Naive thymus-derived CD4-positive, alpha-beta T cell (primary cell): ENCODE measurements at places on chromosomes 3 and 15.

DNA sequence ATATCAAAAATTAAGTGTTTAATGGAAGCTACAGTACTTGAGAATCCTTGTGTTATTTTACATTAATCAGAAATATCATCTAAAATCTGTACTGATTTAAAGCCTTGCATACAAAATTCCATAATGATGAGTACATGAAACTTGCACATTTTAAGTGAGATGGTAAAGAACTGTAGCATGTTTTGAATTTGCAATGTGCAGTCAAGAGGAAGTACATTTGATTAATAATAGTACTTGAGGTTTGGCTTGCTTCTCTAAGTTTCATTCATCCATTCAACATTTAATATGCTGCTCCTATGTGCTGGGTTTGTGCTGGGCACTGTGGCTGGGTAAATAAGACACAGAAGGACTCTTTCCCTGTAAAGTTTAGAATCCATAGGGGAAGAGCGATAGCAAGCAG lies 332.3 kb downstream of the CNTN3 start:
- no peak overlapping the region for H3K27ac ChIP-seq
- H3K4me1 ChIP-seq: no peaks in the 10 kb centered on the region
- H3K36me3 ChIP-seq: no peaks in the 10 kb centered on the region

DNA sequence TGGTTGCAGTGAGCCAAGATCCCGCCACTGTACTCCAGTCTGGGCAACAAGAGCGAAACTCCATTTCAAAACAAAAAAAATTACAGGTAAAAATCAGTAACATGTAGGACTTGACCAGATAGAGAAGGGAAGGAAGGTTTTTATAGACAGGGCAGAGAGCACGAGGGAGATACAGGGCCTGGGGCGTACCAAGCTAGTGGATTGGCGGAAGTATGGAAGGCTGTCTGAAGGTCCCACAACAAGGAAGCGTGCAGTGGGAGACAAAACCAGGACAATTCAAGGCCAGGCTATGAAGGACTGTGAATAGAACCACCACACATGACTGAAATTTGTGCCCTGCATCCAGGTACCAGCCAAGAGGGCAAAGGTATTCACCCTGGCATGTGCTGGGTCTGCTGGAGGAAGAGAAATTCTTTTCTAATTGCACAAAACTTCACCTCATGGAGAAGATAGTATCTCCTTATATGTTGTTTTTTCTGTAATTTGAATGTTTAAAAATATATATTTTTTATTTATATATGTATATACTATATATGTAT lies 33.0 kb upstream of the BCL2A1 start:
- no peaks in the 10 kb centered on the region for H3K27me3 ChIP-seq
- no peak overlapping the region for H3K27ac ChIP-seq
- no peak overlapping the region for H3K4me3 ChIP-seq

DNA sequence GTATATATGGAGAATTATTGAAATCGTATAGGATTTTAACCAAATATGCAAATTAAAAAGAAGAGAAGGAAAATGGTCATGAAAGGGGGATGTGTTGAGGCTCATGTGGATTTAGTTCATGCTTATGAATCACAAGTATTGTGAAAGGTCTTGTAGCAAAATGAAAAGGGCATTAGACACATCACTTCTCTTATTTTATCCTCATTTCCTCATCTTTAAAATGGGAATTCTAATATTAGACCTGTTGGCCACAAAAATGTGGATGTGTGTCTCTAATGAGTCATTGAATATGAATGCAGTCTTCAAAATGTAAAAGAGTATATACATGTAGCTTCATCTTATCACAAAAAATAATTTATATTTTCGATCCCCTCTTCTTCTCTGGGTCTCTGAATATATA lies 14.9 kb upstream of the ALCAM start:
- no peaks in the 10 kb centered on the region for H3K4me1 ChIP-seq
- H3K27ac ChIP-seq: no peak overlapping the region
- DNase-seq: no peak
- no peaks in the 10 kb centered on the region for H3K27me3 ChIP-seq

- peak overlapping the region; percentile 1 for H3K27ac ChIP-seq
- H3K27me3 ChIP-seq: no peaks in the 10 kb centered on the region
- DNase-seq: no peak
- peaks cover 8% of the 10 kb centered on the region for H3K36me3 ChIP-seq
- H3K4me3 ChIP-seq: no peak overlapping the region
Observed at GRCh38 chr3:101591071-101591470, 17.1 kb downstream of the PCNP start.

GRCh38 chr15:97567411-97567810 lies 393.1 kb upstream of the ARRDC4 start:
- H3K4me3 ChIP-seq: no peak overlapping the region
- H3K4me1 ChIP-seq: no peaks in the 10 kb centered on the region
- no peak overlapping the region for H3K27ac ChIP-seq
- no peak for DNase-seq

DNA sequence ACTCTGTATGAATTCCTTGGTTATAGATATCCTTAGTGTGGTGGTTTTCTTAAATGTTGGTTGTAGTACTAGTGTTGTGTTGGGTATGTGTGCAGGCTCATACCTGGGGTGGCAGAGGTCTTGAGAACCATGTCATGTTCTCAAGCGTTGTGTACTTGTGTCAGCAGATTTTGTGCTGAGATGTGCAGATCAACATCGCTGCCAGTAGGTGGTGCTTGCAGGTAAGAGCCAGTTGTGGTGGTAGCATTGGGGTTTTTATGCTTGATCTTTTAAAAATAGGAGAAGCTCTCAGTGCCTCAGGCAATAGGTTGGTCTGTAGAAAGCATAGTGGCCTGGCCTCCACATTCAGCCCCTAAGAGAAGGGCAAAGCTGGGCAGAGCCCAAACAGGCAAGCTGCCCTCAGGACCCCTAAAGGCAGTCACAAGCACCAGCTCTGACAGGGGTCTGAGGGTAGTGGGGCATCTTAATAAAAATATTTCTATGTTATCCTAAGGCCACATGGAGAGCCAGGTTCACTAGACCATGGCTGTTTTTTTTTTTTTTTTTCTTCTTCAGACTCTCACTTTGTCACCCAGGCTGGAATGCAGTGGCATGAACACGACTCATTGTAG lies 164.0 kb downstream of the IL20RB start:
- no peaks in the 10 kb centered on the region for H3K4me1 ChIP-seq
- DNase-seq: no peak
- no peaks in the 10 kb centered on the region for H3K36me3 ChIP-seq
- H3K4me3 ChIP-seq: no peak overlapping the region
- no peak overlapping the region for H3K27ac ChIP-seq

DNA sequence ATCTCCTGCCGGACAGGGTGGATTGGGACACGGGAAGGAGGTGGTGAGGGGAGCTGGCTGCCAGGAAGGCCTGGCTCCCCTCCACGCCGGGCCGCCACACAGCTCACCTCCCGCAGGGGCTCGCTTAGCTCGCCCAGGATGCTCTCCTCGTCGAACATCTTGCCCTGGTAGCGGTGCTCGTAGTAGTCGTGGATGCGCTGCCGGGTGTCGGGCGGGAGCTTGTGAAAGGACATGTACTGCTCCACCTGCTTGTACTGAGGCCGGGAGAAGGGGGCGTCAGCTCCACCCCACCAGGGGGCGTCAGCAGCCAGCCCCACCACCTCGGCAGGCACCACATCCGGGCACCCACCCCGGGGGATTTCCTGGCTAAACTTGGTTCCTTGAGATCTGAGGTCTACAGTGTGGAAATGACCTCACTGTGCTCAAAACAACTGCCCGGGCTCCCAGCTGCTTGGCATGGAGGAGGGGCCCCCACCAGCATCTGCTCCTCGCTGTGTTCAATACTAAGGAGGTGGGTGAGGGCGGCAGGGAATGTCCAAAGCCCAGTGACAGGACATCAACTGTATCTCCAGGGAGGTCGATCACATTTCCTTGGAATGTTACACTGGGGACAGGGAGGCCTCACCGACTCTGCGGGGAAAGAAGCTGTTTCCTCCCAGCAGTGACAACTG lies 43.4 kb downstream of the HCN4 start:
- H3K36me3 ChIP-seq: no peaks in the 10 kb centered on the region
- DNase-seq: no peak
- no peak overlapping the region for H3K27ac ChIP-seq
- H3K27me3 ChIP-seq: no peaks in the 10 kb centered on the region

- H3K4me1 ChIP-seq: no peaks in the 10 kb centered on the region
- no peaks in the 10 kb centered on the region for H3K27me3 ChIP-seq
- H3K4me3 ChIP-seq: no peak overlapping the region
- H3K36me3 ChIP-seq: no peaks in the 10 kb centered on the region
Observed at GRCh38 chr15:60328852-60329443, 68.8 kb downstream of the ANXA2 start.

GRCh38 chr15:69421498-69421897 lies 7.3 kb downstream of the KIF23 start:
- H3K27ac ChIP-seq: no peak overlapping the region
- no peak for DNase-seq
- no peaks in the 10 kb centered on the region for H3K4me1 ChIP-seq
- H3K27me3 ChIP-seq: no peaks in the 10 kb centered on the region
- no peak overlapping the region for H3K4me3 ChIP-seq

DNA sequence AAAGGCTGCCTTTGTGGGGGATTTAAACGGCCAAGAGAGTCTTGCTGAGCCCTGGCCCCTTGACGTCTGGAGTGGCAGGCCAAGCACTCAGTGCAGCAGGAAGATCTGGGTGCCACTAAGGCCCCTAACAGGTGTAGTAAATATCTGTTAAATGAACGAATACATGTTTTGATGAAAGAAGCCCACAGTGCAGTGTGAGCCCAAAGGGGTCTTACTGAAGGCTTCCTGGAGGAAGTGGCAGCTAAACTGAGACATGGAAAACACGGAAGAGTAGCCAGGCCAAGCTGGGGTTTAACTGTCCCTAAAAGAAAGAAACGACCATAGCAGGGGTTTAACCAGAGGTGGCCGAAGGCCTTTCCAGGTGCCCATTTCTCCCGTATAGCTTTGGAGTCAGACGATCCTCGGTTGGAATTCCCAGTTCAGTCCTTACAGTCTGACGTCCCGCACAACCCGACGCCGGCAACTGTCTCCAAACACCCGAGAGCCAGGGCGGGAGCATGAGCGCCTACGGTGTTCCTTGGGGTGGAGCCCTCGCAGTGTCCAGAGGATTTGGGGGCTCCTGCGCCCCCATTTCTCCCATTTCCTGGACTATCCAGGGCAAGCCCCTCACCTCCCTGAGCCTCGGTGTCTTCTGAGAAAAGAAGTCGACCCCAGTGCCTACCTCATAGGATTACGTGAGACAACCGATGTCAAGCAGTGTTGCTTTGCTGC lies 910 bp upstream of the ABHD6 start:
- no peaks in the 10 kb centered on the region for H3K27me3 ChIP-seq
- H3K4me1 ChIP-seq: peaks cover 6% of the 10 kb centered on the region
- no peak for DNase-seq
- H3K4me3 ChIP-seq: peak overlapping the region; percentile 86

- no peaks in the 10 kb centered on the region for H3K27me3 ChIP-seq
- no peak overlapping the region for H3K27ac ChIP-seq
- H3K4me1 ChIP-seq: no peaks in the 10 kb centered on the region
- H3K36me3 ChIP-seq: no peaks in the 10 kb centered on the region
- DNase-seq: no peak
- H3K4me3 ChIP-seq: no peak overlapping the region
Observed at GRCh38 chr3:117589454-117589853, 879.9 kb downstream of the TUSC7 start.
